ENCODE measurements at places on chromosomes 13 and 19.

- DNase-seq: no peak
Measured at GRCh38 chr13:66830940-66831716, 399.0 kb downstream of the PCDH9 start.

- no peak for DNase-seq
Measured at GRCh38 chr19:49430172-49430677, 5.0 kb downstream of the GFY start.

- no peak for DNase-seq
Measured at GRCh38 chr13:109163037-109163379, 533.6 kb downstream of the MYO16 start.

GRCh38 chr19:11453468-11454341 lies 18.3 kb downstream of the PRKCSH start:
- no peak for DNase-seq

DNA sequence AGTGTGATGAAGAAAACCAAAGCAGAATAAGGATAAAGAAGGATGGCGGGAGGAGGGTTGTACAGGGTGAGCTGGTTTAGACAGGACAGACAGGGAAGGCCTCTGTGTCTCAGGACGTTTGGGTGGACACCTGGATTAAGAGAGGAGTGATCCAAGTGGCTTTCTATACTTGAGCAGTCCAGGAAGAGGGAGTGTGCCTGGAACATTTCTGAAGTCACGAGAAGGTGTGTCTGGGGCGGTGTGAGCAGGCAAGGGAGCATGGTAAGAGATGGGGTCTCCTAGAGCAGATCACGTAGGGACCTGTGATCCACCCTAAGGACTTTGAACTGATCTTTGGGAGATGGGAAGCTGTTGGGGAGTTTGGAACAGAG lies 15.4 kb upstream of the STK24 start:
- DNase-seq: no peak

DNA sequence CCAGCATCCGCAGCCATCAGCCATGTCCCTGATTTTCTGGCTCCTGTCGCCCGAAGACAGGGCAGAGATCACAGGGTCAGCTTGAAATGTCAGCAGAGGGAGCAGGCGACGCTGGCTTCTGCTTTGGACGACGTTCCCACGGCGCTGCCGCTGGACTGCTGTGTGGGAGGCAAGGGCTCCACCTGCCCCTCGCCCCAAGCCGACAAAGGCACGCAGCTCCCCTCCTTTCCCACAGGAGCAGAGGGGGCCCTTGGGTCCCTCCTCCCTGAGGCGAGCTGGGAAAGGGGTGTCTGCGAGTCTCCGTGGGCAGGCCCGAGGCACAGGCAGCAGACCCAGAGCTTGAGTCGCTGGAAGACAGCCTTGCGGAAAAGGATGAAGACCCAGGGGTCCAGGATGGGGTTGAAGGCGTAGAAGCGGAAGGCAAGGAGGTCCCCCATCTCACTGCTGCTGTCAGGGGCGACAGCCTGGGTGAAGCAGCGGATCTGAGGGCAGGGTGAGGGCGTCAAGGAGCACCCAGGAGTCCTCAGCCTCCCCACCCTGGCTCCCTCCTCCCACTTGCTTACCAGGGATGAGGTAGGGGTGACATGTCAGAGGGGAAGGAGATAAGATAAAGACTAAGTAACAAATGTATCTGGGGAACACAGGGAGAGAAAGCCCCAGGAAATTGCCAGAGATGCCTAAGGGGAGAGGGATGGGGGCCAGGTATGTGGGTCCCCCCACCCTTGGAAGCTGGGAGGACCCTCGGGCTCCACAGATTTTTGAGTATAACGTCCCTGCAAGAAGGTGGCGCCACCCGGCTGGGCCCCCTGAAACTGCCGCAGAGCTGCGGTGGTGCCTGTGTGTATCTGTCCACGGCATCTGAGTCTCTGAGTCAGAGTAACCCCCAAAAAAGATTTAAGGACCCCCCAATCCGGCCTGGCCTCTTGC lies 3.4 kb downstream of the PTGIR start:
- no peak for DNase-seq

GRCh38 chr13:73299787-73300186 lies 241.0 kb downstream of the KLF5 start:
- DNase-seq: no peak

GRCh38 chr13:90098577-90098976 lies 1248.9 kb upstream of the MIR17HG start:
- no peak for DNase-seq

Measured in AG08396 (cell line).